ENCODE measurements at places on chromosomes 11 and 22.

DNA sequence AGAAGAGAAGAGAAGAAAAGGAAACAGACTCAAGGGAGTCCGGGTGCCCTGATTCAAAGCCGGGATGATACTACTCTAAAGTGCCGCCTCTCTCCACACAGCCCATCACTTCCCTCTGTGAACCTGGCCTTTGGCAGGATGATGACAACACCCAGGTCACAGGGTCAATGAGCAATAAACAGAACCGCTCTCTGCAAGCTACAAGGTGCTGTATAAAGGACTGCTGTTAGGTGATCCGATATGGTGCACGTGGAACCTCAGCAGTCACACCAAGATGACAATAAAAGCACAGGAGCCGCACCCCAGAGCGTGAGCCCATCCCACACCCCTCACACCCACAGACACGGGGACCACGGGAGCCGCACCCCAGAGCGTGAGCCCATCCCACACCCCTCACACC is 10.7 kb downstream of the TTLL1 start:
- no peak for DNase-seq

GRCh38 chr11:117662255-117662654 is 134.8 kb downstream of the DSCAML1 start:
- no peak for DNase-seq

GRCh38 chr11:121814962-121815361 is 301.1 kb downstream of the BLID start:
- no peak for DNase-seq

- DNase-seq = no peak
Observed at GRCh38 chr22:50688448-50688847, 15.8 kb downstream of the SHANK3 start.

GRCh38 chr11:61730240-61730994 is 22.0 kb upstream of the MYRF start:
- no peak for DNase-seq

- no peak for DNase-seq
Observed at GRCh38 chr22:44287741-44288140, 25.0 kb downstream of the SHISAL1 start.

All from endothelial cell of umbilical vein (primary cell).